ENCODE measurements at places on chromosomes 5 and 9. TPM values are rescaled to one million over a fixed set of nuclear protein-coding genes. Genes with fewer than 3 reads are reported as not detected.

Gene PIP5KL1
- 1.2 TPM for polyA plus RNA-seq

Gene RNF180
- polyA plus RNA-seq, result 0.02 TPM

Gene CENPK
- 4.2 TPM for polyA plus RNA-seq

Gene TMC1
- polyA plus RNA-seq, result not detected

Gene GKAP1
- polyA plus RNA-seq, result 4.7 TPM

Gene ERCC6L2
- polyA plus RNA-seq, result 39.1 TPM

Gene OBP2B
- polyA plus RNA-seq, result not detected

Gene GNA14
- 0.11 TPM for polyA plus RNA-seq

Gene SPATA31D4
- not detected for polyA plus RNA-seq

DNA sequence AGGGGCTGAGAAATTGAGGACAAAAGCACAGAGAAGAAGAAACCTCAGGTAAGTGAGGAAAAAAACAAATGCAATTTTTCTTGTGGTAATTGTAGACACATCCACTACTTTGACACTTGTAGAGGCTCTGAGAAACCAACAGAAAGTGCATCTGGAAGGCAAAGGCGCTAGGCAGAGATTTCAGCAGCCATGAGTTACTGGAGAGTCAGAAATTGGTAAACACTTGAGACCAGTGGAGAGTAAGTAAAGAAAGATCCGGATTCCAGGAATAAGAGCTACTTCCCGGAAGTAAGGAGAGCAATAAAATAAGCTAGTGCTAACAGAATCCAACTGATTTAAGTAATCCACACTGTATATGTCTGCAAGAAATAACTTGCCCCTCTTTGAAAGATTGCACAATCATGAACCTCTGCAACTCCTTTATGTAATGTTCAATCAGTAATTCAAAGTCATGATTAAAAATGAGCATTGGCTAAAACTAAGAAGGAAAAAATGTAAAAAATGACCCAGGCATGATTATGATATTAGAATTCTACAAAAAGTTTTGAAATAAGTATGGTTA is 382.1 kb downstream of the CDH18 start:
- no peak for DNase-seq

- DNase-seq, result no peak
Observed at GRCh38 chr5:10306806-10307205, 896 bp downstream of the CMBL start.

DNA sequence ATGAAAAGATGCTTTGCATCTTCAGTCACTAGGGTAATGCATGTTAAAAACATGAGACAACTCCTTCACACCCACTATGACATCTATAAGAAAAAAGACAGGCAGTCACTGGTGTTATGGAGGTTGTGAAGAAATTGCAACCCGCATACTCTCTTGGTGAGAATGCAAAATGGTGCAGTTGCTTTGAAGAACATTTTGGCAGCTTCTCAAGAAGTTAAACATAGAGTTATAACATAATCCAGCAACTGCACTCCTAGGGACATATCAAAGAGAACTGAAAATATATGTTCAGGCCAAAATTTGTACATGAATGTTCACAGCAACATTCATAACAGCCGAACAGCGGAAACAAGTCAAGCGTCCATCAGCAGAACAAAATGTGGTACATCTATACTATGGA is 46.3 kb upstream of the TBC1D9B start:
- DNase-seq, result no peak

DNA sequence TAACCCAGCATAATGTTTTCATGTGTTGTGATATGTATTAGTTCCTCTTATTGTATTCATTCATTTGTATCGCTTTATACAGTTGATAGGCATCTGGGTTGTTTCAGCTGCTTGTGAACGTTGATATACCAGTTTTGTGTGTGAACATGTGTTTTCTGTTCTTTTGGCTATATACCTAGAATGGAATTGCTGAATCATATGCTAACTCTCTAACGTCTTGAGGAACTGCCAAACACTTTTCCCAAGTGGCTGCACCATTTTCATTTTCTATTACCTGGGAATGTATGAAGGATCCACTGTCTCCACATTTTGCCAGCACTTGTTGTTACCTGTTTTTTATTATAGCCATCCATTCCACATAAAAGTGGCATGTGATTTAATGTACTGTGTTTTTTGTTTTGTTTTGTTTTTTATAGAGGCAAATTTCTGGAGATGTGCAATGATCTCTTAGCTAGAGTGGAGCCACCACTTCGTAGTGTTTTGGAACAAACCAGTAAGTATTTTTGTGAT is 34.6 kb downstream of the HSPA4 start:
- DNase-seq, result no peak

DNA sequence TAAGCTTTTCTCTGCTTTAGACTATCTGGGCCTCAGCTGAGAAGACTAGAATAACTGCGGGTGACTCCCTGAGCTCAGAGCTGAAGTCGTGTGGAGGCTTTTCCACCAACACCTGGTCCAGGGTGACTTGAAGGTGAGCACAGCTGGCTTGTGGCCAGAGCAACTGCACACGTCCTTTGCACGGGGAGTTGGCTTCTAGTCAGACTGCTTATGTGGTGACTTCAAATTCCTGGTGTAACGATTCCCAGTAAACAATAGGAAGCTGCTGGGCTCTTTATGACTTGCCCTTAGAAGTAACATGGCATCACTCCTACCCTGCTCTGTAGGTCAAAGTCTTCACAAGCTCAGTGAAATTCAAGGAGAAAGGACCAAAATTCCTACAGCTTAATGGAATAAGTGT is 800.6 kb upstream of the CDH6 start:
- DNase-seq, result no peak

DNA sequence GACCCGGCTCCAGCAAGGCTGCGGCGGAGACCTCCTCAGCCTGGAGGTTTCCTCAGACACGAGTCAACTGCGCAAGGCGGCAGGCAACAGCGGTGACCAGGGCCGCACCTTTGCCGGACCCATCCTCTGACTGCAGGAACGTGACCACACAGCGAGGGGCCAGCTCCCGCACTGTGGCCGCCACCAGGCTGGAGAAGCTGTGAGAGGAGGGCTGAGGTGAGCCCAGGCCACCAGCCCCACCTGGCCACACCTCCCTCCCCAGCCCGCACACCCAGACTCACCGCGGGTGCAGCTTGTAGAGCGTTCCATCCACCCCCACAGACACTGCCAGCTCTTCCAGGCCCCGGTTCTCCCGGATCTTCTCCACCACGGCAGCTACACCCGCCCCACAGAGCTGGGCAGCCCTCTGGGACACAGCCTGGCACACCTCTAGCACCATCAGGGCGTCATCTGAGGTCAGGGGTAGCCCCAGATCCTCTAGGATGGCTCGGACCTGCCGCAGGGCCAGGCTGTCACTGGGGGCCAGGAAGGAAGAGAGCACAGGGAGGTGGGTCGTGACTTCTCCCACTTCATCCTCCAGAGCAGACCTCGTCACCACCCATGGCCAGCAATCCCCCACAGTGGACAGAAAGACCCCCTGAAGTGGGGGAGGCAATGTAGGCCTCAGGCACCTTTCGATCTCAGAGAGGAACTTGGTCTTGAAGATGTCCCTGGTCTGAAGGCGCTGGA is 18.0 kb downstream of the HK3 start:
- no peak for DNase-seq

- DNase-seq, result no peak
Observed at GRCh38 chr9:70220216-70220615, 38.6 kb upstream of the SMC5 start.

- no peak for DNase-seq
Observed at GRCh38 chr5:109038209-109038840, 290.6 kb downstream of the FER start.

GRCh38 chr9:35741740-35742139 is 7.3 kb downstream of the GBA2 start:
- DNase-seq, result no peak

DNA sequence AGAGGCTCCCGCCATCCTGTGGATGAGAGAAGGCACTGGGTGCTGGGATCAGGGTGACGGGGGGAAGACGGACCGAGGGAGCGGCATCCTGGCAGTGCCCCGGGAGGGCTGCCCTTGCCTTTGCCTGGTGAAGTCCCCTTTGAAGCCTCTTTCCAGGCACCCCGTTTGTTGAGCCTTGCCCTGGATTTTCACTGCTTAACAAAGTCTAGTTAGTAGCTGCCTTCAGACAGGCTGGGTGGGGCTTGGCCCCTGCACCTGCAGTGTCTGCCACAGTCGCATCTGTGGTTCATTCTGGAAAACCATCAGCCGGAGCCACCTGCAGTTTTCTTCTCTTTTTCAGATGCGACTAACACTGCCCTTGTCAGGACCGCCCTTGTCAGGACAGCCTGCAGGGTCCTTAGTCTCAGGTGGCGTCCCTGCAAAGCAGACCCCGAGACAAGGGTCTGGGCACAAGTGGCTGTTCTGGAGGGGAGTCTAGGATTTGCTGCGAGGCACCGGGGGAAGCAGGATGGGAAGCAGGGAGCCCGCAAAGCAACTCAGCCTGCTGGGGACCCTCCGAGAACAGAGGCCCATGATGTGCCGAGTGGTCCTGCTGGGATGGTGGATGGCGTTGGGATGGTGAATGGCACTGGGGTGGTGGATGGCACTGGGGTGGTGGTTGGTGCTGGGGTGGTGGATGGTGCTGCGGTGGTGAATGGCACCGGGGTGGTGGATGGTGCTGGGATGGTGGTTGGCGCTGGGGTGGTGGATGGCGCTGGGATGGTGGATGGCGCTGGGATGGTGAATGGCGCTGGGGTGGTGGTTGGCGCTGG is 147.9 kb upstream of the COL5A1 start:
- no peak for DNase-seq

DNA sequence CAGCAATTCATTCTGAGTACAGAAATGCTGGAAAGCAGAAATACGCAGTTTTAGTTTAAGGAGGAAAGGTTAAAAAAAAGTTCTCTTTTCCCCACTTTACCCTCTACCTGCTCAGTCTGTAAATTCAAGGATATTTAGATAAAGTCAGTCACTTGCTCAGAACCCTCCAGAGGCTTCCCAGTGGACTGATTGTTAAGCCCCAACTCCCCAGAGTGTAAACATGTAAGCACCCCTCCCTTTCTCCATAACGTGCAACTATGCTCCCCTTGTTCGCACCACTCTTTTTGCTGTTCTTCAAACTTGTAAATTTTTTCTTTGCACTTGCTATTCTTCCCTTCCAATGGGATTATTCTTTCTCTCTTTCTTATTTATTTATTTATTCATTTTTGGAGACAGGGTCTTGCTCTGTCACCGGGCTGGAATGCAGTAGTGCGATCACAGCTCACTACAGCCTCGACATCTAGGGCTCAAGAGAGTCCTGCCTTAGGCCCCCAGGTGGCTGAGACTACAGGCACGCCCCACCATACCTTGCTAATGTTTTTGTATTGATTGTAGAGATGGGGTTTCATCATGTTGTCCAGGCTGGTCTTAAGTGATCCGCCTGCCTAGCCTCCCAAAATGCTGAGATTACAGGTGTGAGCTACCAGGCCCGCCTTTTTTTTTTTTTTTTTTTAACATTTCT is 32.5 kb upstream of the ERBIN start:
- no peak for DNase-seq

DNA sequence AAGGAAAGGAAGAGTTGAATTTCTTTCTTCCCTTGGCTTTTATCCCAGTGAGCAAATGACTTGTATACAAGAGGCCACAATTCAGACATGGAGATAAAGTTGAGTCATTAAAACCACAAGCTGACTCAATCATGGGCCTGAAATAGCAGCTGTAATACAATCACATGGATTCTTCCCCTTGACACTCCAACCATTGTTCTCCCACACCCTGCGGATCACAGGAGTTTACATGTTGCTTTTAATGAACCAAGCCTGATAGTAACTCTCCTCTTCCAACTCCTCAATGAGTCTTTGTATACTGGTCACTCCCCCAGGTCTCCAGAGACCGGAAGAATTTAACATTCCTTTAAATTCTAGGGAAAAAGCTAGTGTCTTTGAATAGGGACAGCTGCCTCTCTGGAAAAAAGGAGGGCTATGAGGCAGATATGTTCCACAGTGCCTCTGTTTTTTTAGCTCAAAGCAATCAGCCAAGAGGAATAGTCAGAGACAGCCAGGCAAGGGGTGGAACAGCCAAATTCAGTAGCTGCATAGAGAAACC is 32.4 kb downstream of the PCDHGC5 start:
- peak; percentile 97 for DNase-seq

Measured in AG04450 (cell line).